ENCODE measurements at places on chromosomes 6 and 20.

DNA sequence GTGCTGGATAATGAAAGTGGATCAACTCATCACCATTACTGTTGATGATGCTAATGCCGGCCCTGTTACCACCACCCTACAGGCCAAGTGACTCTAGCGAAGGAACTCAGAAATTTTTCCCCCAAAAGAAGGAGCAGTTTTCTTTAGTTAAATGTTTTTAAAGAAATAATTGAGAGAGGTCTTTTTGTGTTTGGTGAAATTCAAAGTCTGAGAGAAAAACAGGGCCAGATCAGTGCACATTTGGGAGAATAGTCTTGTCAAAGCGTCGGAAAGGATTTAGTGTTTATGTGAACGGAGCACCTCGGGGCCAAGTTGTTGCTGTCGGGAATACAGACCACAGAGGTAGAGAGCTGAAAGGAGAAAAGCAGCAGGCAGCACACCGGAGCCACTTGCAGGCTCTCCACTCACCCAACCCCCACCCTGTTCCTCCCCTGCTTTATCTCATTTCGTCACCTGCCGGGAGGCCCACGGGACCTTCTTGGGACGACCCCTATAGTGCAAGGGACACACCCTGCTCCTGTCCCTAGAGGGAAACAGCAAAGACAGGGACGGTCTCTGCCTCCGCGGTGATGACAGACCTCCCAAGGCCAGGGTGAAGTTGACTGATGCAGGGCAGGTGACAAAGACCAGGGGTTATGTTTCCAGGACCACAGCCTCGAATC, 6.8 kb downstream of the TFAP2B start:
- DNase-seq, result no peak

GRCh38 chr6:166763606-166764472, 136.8 kb upstream of the RPS6KA2 start:
- no peak for DNase-seq

- DNase-seq, result no peak
Observed at GRCh38 chr20:52766645-52767435, 205.3 kb upstream of the TSHZ2 start.

DNA sequence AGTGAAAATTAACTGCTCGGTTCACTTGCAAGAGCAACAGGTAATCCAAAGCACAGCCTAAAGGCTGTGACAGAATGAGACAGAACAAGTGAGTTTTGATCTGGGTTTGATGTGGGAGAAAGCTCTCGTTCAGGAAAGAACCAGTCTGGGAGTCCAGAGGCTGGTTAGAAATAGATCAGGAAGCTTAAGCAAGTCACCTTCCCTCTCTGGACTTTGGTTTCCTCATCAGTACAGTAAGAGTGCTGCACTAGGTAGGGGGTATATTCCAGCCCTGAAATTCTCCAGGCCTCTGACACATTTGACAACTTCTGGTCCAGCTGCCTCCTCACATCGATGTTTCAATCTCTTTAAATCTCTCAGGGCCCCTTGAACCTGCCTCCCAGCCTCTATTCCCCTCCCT, 33.7 kb upstream of the MDGA1 start:
- no peak for DNase-seq

GRCh38 chr6:39074486-39074885, 25.9 kb downstream of the GLP1R start:
- DNase-seq, result no peak

DNA sequence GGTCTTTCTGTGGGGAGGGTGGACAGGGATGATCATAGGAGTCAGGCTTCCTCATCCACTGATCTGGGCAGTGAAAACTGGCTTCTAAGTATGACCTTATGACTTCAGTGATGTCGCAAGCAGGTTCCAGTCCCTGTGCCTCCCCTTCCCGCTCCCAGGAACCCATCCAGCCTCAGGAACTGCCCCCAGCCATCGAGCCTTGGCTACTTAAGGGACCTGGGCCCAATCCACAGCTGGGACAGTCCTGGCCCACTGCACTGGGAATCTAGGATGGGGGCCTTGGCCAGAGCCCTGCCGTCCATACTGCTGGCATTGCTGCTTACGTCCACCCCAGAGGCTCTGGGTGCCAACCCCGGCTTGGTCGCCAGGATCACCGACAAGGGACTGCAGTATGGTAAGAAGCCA, at the start of gene LBP:
Gene LBP, plus strand, starts transcription at position 236 of the 405 bp plus-strand sequence. Its CDS starts 35 bp downstream, at position 271.
- no peak for DNase-seq

- no peak for DNase-seq
Observed at GRCh38 chr6:128241216-128241615, 279.2 kb downstream of the PTPRK start.

- DNase-seq, result no peak
Observed at GRCh38 chr6:167302796-167303195, 11.7 kb downstream of the UNC93A start.

DNA sequence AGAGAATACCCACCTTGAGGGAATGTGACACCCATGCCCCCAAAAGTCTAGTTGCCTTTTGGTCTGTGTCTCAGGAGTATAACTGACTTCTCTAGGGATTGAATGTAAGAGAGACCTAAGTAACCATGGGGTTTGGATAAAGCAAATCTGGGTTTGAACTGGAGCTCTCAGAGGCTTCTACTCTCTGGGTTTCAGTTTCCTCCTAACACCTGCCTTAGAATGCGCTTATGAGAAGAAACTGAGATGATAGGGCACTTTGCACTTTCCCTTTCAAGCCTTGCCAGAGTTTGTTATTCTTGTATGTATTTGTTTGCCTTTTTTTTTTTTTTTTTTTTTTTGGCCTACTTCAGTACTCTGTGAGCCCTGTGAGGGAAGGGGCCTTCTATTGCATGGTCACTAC, 19.4 kb downstream of the SDHAF4 start:
- no peak for DNase-seq

- no peak for DNase-seq
Observed at GRCh38 chr6:137210903-137211302, 8.3 kb downstream of the IFNGR1 start.

DNA sequence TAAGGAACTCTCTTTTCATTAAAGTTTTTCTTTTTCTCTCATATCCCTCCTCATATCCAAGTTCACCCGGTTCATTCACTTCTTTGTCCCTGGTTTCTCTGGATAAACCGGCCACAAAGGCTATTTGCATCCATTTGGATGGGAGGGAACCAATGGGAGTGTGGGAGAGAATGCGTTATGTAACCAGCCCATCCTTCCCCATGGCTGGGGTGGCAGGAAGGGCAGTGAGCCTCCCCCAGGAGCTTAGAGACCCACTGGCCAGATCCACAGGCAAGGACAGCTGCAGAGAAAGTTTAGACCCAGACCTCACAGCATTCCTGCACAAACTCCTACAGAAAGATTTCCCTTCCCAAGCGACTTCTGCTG, 10.7 kb downstream of the CASS4 start:
- no peak for DNase-seq

- no peak for DNase-seq
Observed at GRCh38 chr6:31122791-31123706, 2.8 kb upstream of the CDSN start.

GRCh38 chr6:44133003-44133931, 5.9 kb downstream of the TMEM63B start:
- DNase-seq, result peak; percentile 62

DNA sequence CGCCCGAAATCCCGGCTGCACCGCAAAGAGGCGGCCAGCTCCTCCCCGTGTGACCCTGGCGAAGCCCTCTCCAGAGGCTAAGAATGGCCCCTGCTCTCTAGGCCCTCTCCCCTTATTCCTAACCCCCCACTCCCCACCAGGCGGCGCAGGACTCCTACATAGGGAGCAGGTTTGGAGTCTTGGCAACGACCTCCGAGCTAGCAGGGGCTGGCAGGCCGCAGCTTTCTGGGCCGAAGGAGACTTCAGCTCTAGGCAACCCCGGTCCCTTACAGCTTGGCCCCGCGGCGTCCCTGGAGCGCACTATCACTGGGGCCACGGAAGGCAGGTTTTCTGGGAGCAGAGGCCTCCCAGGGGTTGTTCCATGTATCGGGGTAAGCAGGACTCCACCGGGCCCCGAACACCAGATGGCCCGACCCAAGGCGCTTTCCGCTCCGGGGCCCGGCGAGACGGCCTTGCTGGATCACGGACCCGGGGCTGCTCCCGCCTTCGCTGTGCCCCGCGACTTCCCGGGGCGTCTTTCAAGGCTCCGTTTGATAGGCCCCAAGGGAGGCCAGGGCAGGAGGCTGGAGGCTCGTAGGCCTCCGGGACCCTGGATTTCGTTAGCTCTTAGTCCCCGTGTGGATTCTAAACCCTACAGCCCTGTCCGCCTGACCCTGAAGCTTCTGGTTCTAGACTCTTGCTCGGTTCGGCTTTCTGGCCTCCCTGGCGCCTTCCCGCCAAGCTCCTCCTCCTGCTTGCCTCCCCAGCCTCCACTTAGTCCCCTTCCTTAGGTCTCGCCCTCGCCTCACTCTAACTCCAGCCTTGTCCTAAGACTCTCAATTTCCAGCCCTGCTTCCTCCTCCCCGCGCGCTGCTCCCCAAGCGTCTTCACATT, 1.9 kb downstream of the SLC32A1 start:
- DNase-seq, result no peak

- no peak for DNase-seq
Observed at GRCh38 chr6:37799263-37799644, 20.3 kb upstream of the ZFAND3 start.

DNA sequence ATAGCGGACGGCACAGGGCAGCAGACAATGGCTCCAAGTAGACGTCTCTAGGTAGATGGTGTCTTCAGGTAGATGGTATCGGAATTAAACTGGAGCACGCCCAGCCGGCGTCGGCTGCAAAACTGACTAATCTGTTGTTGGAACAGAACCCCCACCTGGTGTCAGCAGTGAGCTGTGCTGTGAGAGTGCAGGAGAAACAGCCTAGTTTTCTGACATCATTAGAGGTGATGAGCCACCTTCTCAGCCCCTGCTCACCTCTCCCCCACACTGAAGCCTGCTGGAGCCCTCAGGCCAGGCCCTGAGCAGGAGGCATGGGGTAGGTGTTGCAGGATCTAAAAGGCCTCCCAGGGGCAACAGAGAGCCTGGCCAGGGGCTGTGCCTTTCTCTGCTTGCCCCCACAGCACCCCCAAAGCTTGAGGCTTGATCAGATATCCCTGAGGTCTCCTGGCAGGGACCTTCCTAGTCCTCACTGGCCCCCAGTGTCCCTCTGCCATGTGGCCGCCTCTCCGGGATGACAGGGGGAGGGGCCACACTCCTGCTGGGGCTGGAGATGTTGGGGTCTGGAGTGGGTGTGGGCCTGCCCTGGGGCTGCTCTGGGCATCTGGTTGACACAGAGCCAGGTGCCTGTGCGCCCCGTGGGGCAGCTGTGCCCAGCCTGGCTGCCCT, 6.9 kb upstream of the HELZ2 start:
- DNase-seq, result peak; percentile 32

Measured in caudate nucleus (tissue), 63 donors.